ENCODE measurements at places on chromosomes 11 and 22. TPM values are rescaled to one million over a fixed set of nuclear protein-coding genes. Genes with fewer than 3 reads are reported as not detected.

GRCh38 chr22:49735411-49735900, 92.2 kb downstream of the BRD1 start:
- DNase-seq, result no peak

GRCh38 chr11:78731027-78731426, 156.4 kb upstream of the NARS2 start:
- no peak for DNase-seq

DNA sequence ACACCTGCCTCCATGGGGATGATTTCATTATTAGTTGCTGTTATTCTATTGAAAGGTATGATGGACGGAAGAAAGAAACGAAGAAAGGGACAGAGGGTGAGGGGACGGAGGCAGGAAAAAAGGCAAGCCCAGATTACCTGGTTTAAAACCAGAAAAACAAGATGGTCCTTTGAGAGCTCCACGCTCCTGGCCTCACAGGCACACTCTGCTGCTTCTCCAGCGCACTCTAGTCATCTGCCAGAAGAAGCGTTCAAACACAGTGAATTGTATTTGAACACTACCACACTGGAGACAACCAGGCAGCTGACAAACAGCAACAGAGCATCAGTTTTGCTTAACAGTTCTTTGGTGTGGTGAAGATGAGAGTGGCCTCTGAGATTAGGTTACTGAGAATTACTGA, 216.9 kb downstream of the CADM1 start:
- DNase-seq, result no peak

- no peak for DNase-seq
These were observed 660.5 kb downstream of the NTM start for GRCh38 chr11:132030896-132031295.

DNA sequence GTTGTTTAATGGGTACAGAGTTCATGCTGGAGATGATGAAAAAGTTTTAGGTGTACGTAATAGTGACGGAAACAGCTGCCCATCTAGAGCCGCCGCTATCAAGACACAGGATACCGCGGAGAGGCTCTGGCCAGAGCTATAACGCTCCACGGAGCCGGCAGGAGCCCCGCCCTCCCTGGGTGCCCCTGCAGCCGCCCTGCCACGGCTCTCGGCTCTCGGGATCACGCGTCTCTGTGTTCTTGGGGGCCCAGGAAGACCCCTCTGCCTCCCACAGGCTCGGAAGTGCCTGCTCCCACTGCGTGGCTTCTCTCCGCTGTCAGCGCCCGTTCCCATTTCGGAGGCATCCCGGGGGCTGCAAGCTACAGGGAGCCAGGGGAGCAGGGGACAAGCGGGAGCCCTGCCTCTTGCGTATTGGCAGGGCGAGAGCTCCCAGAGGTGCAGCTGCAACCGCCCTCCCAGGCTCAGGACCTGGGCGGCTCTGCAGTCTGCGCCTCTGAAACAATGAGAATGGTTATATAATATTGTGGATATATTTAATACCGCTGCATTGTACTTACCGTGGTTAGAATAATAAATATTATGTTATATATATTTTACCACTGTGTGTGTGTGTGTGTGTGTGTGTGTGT, 13.7 kb downstream of the GLYATL2 start:
- no peak for DNase-seq

Gene HOATZ
- not detected for total RNA-seq
